Adrenal gland (tissue), 19 donors: ENCODE measurements at places on chromosomes 2 and 18. TPM values are rescaled to one million over a fixed set of nuclear protein-coding genes. Genes with fewer than 3 reads are reported as not detected.
A peak's percentile ranks its signal among the peaks of the same experiment; 100 is the strongest.

The ZNF521 gene
- 46.4 TPM for total RNA-seq

DNA sequence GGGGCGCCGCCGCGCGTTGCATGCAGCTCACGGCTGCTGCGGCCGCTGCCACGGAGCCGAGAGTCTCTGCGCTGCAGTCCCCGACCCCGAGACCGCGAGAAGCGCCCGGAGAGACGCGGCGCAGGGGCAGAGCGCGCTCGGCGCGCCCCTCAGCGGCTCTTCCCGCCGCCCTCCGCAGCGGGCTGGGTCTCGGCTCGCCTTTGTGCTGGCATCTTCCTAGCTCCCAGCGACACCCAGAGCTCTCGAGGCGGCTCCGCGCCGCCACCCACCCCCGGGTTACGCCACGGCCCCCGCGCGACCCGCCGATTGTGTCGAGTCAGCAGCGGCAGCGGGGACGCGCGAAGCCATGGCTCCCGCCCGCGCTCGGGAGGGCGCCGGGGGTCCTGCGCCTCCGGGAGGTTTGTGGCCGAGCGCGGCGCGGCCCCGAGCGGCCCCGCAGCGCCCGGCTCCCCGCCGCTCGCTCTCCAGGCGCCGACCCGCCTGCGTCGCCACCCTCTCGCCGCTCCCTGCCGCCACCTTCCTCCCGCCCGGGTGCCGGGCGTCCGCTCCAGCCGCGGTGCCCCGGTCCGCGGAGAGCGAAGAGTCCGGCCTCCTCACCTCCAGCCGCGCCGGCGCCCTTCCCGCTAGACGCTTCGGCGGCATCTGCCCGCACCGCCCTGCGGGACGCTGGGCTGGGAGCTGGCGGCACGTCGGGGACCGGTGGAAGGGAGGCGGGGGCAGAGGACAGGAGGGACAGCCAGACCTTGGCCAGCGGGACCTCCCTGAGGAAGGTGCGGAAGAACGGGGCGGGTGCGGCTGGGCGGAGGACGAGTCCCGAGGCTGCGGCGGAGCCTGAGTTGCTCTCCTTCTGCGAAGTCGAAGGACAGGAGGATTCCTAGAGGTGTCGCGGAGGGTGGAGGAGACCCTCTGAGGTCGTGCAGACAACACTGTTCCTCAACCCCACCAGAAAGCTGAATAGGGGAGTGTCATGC is 46.3 kb upstream of the CCDC150 start:
- peak within 1 kb of the TSS; percentile 34 for H3K4me3 ChIP-seq
- peaks cover 8% of the 10 kb centered on the region for H3K27me3 ChIP-seq
- peak within 1 kb of the TSS; percentile 73 for H3K27ac ChIP-seq
- DNase-seq, result peak; percentile 9

The NT5C1B gene
- not detected for total RNA-seq

The CDKL4 gene
- 1.4 TPM for total RNA-seq

DNA sequence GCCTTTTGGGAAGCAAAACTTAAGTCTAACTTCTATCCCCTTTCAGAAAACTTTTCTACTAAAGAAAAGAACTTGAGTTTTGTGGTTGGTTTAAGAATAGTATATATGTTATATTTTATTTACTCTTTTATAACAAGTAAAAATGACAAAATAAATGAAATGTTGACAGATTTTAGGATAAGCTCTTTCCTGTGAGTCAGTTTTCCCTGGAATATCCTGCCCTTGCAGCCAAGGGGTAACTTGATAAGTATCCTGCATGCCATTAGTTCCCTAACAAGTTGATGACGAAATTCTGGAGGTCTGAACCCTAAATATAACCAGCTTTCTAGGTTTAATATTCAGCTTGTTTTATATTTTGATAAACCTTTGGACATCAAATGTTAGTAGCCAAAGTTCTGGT is 7.3 kb upstream of the HTR2B start:
- no peaks in the 10 kb centered on the region for H3K36me3 ChIP-seq
- no peaks in the 10 kb centered on the region for H3K27me3 ChIP-seq
- H3K4me3 ChIP-seq, result no peak overlapping the region
- peak overlapping the region; percentile 23 for H3K27ac ChIP-seq
- DNase-seq, result no peak

- no peak overlapping the region for H3K27ac ChIP-seq
- H3K4me1 ChIP-seq, result peaks cover 21% of the 10 kb centered on the region
- no peak overlapping the region for H3K4me3 ChIP-seq
- H3K36me3 ChIP-seq, result no peaks in the 10 kb centered on the region
These were observed 2.4 kb downstream of the FBXO48 start for GRCh38 chr2:68464651-68465050.

The XDH gene
- total RNA-seq, result not detected

The GALNT3 gene
- total RNA-seq, result not detected

- peaks cover 18% of the 10 kb centered on the region for H3K27me3 ChIP-seq
- H3K36me3 ChIP-seq, result no peaks in the 10 kb centered on the region
- H3K27ac ChIP-seq, result no peak overlapping the region
- no peak for DNase-seq
- no peak overlapping the region for H3K4me3 ChIP-seq
These were observed 18.6 kb upstream of the COL6A3 start for GRCh38 chr2:237432484-237433092.

DNA sequence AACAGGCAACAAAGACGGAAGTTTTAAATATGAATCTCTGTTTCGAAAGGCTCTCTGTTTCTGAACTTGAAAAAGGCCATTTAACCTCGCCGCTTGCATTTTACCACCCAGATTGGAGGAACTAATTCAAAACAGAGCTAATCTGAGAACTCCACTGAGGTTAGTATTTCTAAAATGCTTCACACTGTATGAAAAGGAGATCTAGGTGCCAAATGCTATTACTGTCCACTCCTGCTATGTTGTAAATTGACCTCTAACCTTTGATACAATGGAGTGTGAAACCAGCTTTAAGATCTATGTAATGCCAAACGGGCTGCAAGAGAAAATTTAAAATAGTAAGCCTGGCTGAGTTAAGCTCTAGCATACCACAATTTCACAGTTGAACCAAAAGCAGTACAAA is 364.5 kb downstream of the IRS1 start:
- no peak for DNase-seq
- H3K27me3 ChIP-seq, result no peaks in the 10 kb centered on the region
- no peaks in the 10 kb centered on the region for H3K4me1 ChIP-seq
- H3K27ac ChIP-seq, result no peak overlapping the region
- no peaks in the 10 kb centered on the region for H3K36me3 ChIP-seq

- H3K4me3 ChIP-seq, result no peak overlapping the region
- no peaks in the 10 kb centered on the region for H3K36me3 ChIP-seq
- no peak overlapping the region for H3K27ac ChIP-seq
- DNase-seq, result no peak
- peaks cover 6% of the 10 kb centered on the region for H3K27me3 ChIP-seq
These were observed 6.5 kb downstream of the TMEM163 start for GRCh38 chr2:134712299-134712698.

DNA sequence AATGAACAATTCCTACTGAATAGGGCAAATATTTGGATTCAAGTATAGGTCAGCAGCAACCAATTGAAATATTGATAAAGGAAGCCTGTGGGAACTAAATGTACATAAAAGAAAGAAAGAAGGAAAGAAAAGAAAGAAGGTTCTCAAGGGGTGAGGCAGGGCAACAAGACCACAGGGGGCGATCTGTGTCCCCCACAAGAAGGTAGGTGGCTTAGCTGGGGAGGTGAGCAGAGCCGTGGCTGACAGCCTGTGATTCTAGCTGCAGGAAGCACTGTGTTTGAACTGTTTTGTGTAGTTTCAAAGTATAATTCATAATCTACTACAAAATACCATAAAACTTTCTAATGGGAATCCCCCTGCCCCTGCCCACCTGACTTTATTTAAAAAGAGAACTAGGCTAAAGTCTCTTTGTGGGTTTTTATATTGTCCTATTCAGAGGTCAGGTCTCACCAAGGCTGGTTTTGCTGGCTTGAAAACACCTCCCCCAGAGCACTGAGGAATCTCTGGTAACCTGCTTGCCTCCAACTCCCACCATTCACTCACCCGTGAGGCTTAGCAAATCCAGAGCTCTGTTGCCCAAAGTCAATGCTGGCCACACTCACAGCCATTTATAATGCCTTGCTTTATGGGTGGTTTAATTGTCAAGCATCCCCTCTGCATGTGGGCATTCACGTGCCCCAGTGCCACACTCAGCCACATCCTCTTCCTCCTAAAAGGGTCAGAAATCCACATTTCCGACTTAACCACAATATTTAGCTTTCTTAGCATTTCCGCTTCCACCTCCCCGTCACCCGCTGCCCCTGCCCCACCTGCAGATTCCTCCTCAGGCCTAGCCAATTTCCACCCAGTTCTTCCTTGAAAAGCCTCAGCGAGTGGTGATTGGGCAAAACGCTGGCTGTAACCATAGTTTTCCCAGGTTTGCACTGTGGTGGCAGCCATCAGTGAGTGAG is 36.4 kb upstream of the LMAN1 start:
- no peaks in the 10 kb centered on the region for H3K27me3 ChIP-seq
- H3K36me3 ChIP-seq, result no peaks in the 10 kb centered on the region
- no peaks in the 10 kb centered on the region for H3K4me1 ChIP-seq
- no peak overlapping the region for H3K27ac ChIP-seq
- H3K4me3 ChIP-seq, result no peak overlapping the region

The ATP6V1C2 gene
- total RNA-seq, result 0.67 TPM

The SPRED2 gene
- total RNA-seq, result 5.2 TPM

The ZC3H6 gene
- 4.1 TPM for total RNA-seq

The ZFAND2B gene
- total RNA-seq, result 45.8 TPM

The ITGB1BP1 gene
- total RNA-seq, result 59.8 TPM

- no peaks in the 10 kb centered on the region for H3K27me3 ChIP-seq
- DNase-seq, result no peak
- no peak overlapping the region for H3K4me3 ChIP-seq
- no peaks in the 10 kb centered on the region for H3K36me3 ChIP-seq
These were observed 840.9 kb downstream of the GALR1 start for GRCh38 chr18:78090584-78090983.

The SLC16A14 gene
- 23.5 TPM for total RNA-seq

The SERPINB3 gene
- not detected for total RNA-seq

DNA sequence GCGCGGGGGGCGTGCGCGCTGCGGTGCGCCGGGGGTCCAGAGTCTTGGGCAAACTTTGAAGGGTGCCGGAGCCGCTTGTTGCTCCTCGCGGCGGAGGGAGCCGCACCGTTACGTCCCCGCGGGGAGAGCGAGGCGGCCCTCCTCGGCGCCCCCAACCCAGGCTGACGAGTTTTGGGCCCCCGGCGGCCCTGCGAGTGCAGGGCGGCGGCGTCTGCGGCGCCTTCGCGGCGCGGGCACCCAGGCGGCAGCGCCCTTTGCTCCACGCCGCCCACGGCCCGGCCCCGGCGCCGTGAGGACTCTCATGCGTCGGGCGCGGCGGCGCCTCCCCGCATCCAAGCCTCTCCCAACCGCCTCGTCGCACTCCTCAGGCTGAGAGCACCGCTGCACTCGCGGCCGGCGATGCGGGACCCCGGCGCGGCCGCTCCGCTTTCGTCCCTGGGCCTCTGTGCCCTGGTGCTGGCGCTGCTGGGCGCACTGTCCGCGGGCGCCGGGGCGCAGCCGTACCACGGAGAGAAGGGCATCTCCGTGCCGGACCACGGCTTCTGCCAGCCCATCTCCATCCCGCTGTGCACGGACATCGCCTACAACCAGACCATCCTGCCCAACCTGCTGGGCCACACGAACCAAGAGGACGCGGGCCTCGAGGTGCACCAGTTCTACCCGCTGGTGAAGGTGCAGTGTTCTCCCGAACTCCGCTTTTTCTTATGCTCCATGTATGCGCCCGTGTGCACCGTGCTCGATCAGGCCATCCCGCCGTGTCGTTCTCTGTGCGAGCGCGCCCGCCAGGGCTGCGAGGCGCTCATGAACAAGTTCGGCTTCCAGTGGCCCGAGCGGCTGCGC is 814 bp downstream of the FZD7 start:
- no peak for DNase-seq
- peaks cover 5% of the 10 kb centered on the region for H3K27me3 ChIP-seq
- H3K36me3 ChIP-seq, result no peaks in the 10 kb centered on the region

DNA sequence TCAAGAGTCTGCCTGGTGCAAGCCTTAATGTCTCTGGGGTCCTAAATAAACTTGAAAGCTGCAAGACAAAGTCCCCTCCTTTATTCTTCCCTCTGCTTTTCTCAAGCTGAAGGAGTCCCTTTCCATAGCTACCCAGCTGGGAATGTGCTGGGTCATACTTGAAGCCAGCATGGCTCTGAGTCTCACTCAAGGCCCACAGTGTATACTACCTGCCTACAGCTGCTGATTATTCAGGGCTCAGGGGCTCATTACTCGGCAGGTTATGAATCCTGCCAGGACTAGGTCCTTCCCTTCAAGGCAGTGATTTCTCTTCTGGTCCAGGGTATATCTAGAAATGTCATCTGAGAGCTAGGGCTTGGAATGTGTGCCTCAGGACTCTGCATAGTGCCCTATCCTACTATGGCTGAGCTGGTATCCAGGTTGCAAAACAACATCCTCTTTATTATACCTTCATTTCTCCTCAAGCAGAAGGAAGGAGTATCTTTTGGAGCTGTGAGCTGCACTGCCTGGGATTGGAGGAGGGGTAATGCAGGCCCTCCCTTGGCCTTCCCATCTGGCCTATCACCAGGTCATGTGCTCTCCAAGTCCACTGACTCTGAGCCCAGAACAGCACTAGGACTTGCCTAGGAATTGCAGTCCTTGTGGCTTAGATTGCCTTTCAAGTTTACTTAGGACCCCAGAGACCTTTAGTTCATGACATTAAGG is 22.3 kb downstream of the IL1RN start:
- H3K4me3 ChIP-seq, result no peak overlapping the region
- no peaks in the 10 kb centered on the region for H3K4me1 ChIP-seq
- DNase-seq, result no peak
- no peaks in the 10 kb centered on the region for H3K27me3 ChIP-seq
- H3K27ac ChIP-seq, result no peak overlapping the region

DNA sequence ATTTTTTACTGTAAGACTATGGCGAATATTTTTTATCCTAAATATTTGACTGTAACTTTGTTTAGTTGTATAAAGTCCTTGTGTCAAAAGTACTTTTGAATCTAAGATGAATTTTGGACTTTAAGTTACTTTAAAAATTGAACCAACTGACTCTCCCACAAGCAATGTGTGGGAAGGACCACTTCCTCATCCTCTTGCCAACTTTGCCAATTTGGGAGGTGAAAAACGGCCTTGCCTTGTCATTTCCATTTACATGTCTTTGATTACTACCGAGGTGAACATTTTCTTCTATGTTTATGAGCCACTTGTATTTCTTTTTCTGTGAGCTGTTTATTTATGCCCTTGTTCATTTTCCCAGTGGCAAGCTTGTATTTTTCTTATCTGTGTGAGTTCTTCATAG is 12.8 kb upstream of the MSGN1 start:
- no peak overlapping the region for H3K27ac ChIP-seq
- H3K4me1 ChIP-seq, result no peaks in the 10 kb centered on the region
- no peak for DNase-seq
- H3K4me3 ChIP-seq, result no peak overlapping the region

GRCh38 chr2:66561645-66562303 is 126.8 kb downstream of the MEIS1 start:
- H3K27me3 ChIP-seq, result no peaks in the 10 kb centered on the region
- peaks cover 23% of the 10 kb centered on the region for H3K36me3 ChIP-seq
- no peak overlapping the region for H3K4me3 ChIP-seq
- H3K4me1 ChIP-seq, result peaks cover 21% of the 10 kb centered on the region
- H3K27ac ChIP-seq, result peak overlapping the region; percentile 47
- DNase-seq, result no peak

DNA sequence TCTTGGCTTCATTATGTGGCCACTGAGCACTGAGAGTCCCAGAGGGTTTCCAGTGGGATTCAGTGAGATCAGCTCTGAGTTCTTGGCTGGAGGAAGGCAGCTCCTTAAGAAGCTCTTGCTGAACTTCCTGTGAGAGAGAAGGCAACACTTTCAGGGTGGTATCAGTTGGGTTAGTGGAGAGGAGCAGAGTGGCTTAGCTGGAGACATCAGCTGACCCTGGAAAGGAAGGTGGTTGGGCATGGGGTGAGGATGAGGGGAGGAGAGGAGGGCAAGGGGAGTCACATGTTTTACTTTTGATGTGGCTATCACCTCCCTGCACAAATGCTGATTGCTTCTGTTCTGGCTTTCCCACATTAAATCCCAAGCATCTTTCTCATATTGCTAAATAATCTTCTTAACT is 95.1 kb downstream of the ACOXL start:
- H3K4me3 ChIP-seq, result no peak overlapping the region
- no peaks in the 10 kb centered on the region for H3K4me1 ChIP-seq
- H3K27me3 ChIP-seq, result peaks cover 10% of the 10 kb centered on the region
- DNase-seq, result no peak
